ENCODE measurements at places on chromosomes 2 and 18.

DNA sequence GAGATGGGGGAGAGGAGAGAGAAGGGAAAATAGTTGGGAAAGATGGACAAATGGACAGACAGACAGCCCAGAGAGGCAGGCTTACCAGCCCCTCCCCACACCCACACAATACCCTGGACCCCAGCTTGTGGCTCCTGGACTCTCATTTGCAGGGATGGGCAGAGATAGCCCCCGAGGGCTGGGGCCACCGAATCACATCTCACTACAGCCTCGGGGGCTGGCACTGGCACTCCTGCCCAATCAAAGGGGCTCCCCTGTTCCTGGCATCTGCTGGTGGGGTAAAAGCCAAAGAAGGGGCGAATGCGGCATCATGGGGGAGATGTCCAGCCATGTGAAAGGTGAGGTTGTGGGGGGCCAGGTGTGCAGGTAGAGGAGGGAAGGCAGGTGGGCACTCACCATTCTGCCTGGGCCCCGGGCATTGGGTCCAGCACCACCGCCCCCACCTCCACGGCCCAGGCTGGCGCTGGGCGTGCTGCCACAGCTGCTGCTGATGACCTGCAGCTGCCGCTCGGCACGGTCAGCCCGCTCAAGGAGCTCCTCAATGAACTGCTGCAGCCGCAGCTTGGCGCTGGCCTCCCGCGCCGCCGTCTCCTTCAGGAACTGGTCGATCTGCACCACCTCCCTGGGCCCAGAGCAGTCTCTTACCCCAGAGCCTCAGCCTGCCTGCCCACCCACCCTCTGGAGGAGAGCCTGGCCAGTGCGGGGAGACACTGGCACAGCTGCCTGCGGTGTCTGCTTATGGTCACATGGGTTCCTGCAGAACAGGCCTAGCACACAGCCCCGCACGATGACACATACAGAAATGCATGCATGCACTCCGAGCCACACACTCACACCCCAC is 18.0 kb downstream of the FBXO41 start:
- no peak for DNase-seq

DNA sequence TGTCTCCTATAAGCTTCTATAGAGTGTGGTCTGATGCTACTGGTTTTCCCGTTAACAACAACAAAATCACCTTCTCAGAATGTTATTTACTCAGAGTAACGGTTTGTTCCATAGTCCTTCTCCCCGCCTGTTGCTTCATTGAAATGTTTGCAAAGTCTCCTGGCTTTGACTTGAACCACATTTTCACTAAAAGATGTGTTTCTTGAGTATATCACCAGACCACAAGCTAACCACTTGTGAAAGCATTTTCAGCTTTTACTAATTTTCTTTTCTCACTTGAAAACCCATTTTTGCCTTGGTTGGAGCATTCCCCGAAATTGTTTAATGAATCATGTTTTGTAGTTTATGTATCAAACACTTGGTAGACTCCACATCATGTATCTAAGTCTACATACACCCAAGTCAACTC is 121.2 kb downstream of the DPP4 start:
- DNase-seq, result no peak

GRCh38 chr18:12751891-12752290 is 49.0 kb downstream of the PSMG2 start:
- DNase-seq, result no peak

DNA sequence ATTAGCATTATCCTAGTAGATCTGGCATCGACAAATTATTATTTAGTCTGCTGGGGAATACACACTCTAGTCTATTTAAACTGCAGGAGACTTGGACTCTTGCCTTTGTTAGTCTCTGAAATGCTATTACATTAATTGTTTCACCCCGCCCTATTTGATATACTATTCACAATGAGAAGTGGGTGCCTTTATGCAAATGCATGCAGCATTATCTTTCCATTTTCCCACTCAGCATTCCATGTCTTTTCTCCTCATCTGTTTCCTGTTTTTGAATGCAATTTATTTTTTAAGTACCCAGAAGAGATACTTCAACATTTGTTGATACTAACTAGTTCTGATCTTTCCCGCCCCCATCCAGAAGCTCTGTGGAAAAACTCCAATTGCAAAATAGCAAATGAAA is 395.3 kb upstream of the NXPH2 start:
- DNase-seq, result no peak

DNA sequence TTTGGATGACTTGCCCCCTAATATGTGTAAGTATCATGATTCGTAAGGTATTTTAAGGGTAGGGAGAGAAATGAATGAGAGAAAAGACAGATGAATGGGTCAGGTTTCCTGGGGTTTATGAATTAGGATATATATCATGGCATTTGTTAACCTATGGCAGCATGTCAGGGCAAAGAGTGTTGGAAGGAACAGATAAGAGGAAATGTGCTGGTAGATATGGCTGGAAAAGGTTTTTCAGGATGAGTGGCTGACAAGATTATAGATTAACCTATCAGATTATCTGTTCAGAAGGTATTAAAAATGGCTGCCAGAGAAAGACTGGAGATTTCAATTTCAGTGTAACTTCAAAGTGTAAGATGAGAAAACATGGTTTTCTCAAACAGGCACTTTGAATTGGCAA is 67.8 kb downstream of the SRBD1 start:
- DNase-seq, result no peak

GRCh38 chr2:109217362-109218086 is 88.5 kb downstream of the SH3RF3 start:
- DNase-seq, result no peak
